ENCODE measurements at places on chromosomes 3 and 15.

- DNase-seq: no peak
These were observed 11.7 kb downstream of the LRRFIP2 start for GRCh38 chr3:37162501-37163245.

GRCh38 chr3:171971919-171972514 is 67.4 kb upstream of the FNDC3B start:
- DNase-seq: no peak

DNA sequence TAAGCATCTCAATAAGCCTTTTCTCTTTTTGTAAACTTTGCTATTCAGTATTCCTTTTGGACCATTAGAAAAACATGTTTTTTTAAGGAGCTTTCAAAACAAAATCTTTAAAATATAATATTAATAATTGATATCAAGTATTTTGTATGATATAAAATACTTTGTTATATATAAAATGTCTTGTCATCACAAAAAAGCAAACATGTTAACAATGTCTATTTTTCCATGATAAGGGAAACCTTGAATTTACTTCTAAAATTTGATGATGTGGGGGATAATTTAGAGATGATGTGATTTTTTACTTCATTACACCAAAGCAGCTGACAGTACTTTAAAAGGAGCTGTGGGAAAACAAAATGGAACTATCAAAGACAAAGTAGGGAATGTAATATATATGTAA is 887.7 kb downstream of the SI start:
- no peak for DNase-seq

- no peak for DNase-seq
These were observed 94.4 kb downstream of the ULK4 start for GRCh38 chr3:41867533-41867932.

Data from astrocyte of the hippocampus (primary cell).